Heart right ventricle (tissue), 16 donors: ENCODE measurements at places on chromosomes 6 and 20. TPM values are rescaled to one million over a fixed set of nuclear protein-coding genes. Genes with fewer than 3 reads are reported as not detected.
A peak's percentile ranks its signal among the peaks of the same experiment; 100 is the strongest.

DNA sequence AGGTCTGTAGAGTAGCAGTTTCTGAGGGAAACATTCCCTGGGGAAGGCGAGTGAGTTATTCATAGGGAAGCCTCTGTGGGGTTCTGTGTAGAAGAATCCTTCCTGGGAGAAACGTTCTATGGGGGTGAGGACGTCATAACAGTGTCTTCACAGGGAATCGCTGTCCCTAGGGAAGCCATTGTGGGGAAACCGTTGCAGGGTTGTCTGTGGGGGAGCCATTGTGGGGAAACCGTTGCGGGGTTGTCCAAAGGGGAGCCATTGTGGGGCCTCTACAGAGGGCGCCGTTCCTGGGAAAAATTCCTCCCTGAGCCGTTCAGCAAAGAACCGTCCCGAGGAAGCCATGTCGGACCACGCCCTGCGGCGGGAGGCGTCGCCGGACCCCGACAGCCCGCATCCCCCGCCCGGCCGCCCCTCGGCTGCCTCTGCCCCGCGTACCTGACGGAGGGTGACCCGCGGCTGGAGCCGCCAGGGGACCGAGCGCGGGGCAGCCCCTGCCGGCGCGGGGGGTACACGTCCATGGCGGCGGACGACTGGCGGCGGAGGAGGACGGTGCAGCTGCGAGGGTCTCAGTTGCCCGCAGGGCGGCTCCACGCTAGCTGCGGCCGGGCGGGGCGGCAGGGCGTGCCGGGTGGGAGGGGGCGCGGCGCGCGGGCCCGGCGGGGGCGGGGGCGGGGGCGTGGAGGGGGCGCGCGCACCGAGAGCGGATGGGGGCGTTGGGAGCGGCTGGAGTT is at the start of gene DNAAF9:
Gene DNAAF9 (minus strand): TSS at position 630 of the 731 bp plus-strand sequence. CDS start 112 bp downstream, at position 518.
- peaks cover 16% of the 10 kb centered on the region for H3K4me1 ChIP-seq
- H3K36me3 ChIP-seq: no peaks in the 10 kb centered on the region
- peak; percentile 59 for DNase-seq
- H3K4me3 ChIP-seq: peak within 1 kb of the TSS; percentile 80
- no peaks in the 10 kb centered on the region for H3K27me3 ChIP-seq
- H3K27ac ChIP-seq: peak within 1 kb of the TSS; percentile 89

- peaks cover 5% of the 10 kb centered on the region for H3K4me1 ChIP-seq
- peak overlapping the region; percentile 29 for H3K4me3 ChIP-seq
- no peak overlapping the region for H3K27ac ChIP-seq
- H3K36me3 ChIP-seq: no peaks in the 10 kb centered on the region
These were observed 133.0 kb downstream of the GPX5 start for GRCh38 chr6:28658475-28659249.

DNA sequence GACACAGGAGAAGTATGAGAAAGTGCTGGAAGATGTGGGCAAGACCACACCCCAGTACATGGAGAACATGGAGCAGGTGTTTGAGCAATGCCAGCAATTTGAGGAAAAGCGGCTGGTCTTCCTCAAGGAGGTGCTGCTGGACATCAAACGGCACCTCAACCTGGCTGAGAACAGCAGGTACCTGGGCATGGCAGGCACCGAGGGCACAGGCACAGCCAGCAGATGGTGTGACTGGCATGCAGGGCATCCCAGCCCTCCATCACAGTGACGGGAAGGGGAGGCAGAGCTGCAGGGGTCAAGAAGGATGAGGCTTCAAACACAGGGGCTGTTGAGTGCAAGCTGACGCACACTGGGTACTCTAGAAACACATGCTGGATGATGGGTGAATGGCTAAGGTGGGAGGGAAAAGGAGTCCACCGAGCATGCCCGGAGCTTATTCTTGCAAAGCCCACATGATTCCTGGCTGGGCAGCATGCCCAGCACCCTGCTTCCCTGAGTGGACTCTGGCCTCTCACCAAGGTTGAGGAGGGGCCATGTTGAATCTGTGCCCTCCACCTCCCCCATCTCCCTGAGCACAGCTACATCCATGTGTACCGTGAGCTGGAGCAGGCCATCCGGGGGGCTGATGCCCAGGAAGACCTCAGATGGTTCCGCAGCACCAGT is 26.3 kb downstream of the SPDEF start:
- H3K27me3 ChIP-seq: no peaks in the 10 kb centered on the region
- no peak overlapping the region for H3K4me3 ChIP-seq
- H3K4me1 ChIP-seq: peaks cover 14% of the 10 kb centered on the region
- H3K27ac ChIP-seq: no peak overlapping the region

DNA sequence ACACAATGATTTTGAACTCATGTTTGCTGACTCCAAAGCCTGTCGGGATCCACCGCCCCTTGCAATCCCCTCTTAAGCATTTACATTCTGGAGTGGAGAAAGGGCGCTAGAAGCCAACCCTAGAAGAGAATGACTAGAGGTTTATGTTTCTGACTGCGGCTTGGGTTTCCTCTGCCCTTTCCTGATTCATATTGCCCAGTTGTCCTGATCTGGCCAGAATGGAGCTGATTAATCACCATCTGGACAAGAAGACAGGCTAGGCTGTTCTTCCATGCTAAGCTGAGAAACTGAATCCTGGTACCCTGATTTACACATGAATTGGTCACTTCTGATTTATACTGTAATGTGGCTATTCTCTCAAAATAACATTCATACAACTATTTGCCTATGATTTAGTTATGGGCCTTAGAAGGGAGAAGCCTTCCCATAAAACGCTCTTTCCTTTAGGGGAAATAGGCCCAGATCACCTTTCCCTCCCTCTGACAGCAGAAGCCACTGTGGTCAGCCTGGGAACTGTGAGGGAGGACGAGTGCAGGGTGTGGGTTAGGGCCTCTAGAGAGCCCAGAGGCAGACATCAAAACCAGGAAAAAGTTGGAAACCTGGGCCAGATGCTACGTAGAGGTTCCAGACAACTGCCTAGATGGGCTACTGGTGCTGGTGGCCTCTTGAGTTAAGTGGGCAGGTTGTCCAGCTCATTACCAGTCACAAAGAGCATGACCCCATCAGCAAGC is 199.2 kb upstream of the PRDM1 start:
- H3K4me3 ChIP-seq: no peak overlapping the region
- no peaks in the 10 kb centered on the region for H3K36me3 ChIP-seq
- H3K27ac ChIP-seq: no peak overlapping the region
- H3K27me3 ChIP-seq: no peaks in the 10 kb centered on the region
- no peaks in the 10 kb centered on the region for H3K4me1 ChIP-seq

DNA sequence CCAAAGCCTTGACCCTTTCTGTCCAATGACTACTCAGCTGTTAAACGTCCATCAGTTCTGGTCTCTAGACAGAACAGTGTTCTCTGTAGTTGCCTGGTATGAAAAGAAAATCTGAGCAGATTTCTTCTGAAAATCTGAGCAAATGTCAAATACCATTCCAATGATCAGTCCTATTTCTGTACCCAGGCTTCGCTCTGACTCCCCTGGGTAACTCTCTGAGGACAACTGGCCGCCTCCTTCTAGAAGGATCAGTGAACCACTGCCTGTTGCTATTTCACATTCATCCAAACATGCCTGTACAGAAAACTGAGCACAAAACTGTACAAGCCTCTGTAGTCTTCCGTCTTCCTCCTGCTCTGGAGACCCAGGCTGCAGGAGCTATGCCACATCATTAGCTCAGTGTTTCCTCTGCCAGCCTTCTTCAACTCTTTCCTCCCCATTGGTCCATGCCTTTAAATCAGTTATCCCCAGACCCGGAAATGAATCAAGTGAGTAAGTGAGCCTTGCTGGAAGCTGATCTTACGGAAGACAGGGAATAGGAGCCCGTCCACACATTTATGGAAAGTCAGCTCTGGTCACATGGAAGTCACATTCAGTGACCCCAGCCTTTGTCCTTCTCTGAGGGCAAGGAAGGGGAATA is 63.3 kb downstream of the DAAM2 start:
- no peak for DNase-seq
- peaks cover 18% of the 10 kb centered on the region for H3K36me3 ChIP-seq
- H3K27ac ChIP-seq: peak overlapping the region; percentile 43
- H3K4me1 ChIP-seq: peaks cover 50% of the 10 kb centered on the region
- H3K27me3 ChIP-seq: no peaks in the 10 kb centered on the region
- H3K4me3 ChIP-seq: no peak overlapping the region

Gene FOXA2
- total RNA-seq: not detected

DNA sequence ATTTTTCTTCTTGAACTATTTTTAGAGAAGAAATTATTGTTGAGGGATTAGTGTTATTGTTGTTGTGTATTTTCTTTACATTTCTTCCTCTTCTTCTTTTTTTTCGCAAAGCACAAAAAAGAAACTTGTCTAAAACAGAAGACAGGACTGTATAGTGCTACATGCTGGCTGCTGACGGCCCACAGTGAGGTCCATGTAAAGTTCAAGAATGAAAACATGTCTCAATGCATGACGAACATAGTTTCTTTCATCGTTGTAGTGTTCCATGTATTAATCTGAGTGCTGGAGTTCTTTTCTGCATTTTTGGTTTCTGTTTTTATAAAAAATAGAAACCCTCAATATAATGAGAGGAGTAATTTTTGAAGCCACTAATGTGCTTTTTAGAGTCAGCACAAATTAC is 462.9 kb upstream of the MARCKS start:
- H3K4me1 ChIP-seq: no peaks in the 10 kb centered on the region
- no peak for DNase-seq

DNA sequence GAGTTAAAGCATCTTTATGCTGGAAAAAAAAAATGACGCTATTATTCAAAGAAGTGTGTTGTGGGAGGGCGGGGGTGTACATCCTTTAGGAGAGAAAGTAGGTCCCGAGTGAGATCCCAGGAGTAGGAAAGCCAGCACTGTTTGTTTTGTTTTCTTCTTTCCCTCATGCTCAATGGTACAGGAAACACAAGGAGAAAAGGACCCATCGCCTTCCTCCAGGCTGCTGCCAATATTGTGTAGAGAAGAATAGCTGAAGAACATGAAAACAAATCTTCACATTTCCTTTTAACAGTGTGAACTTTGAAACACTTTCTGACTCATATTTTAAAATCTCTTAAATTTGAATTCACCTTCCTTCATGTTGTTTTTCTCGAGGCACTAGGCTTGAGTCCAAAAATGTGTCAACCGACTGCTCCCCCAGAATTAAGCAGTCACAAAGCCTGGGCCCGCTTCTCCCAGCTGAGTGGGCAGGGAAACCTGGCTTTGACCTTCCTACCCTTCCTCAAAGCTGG is 22.3 kb downstream of the PPP1R16B start:
- no peak overlapping the region for H3K4me3 ChIP-seq
- peaks cover 11% of the 10 kb centered on the region for H3K36me3 ChIP-seq
- peak overlapping the region; percentile 31 for H3K27ac ChIP-seq
- no peaks in the 10 kb centered on the region for H3K27me3 ChIP-seq
- DNase-seq: no peak
- peaks cover 6% of the 10 kb centered on the region for H3K4me1 ChIP-seq

- DNase-seq: no peak
- H3K36me3 ChIP-seq: no peaks in the 10 kb centered on the region
- no peaks in the 10 kb centered on the region for H3K27me3 ChIP-seq
- peak overlapping the region; percentile 7 for H3K4me3 ChIP-seq
- H3K27ac ChIP-seq: peak overlapping the region; percentile 65
- H3K4me1 ChIP-seq: peaks cover 14% of the 10 kb centered on the region
These were observed 21.8 kb downstream of the PRKN start for GRCh38 chr6:162705736-162706135.

DNA sequence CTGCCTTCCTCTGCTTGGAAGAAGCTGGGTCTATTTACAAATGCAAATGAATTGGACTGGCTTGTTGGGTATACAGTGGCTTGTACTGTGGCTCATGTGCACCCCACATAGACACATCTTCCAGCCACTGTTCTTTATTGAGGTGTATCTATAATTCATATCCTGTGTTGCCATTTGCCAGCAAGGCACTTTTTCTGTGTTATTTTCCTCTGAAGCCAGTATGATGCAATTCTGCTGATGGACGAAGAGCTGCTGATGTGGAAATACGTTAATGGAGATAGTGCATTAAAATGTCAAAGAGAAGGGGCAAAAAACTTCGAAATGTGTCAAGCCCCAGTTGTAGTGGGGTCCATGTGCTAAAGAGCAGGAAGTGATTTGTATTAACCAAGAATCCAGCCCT is 167.5 kb downstream of the TMEM242 start:
- no peaks in the 10 kb centered on the region for H3K27me3 ChIP-seq
- H3K4me1 ChIP-seq: peaks cover 8% of the 10 kb centered on the region
- no peak overlapping the region for H3K4me3 ChIP-seq
- DNase-seq: no peak
- H3K27ac ChIP-seq: no peak overlapping the region

GRCh38 chr6:140441256-140441655 is 1066.8 kb upstream of the CITED2 start:
- H3K36me3 ChIP-seq: no peaks in the 10 kb centered on the region
- DNase-seq: peak; percentile 79
- H3K4me3 ChIP-seq: no peak overlapping the region
- peak overlapping the region; percentile 62 for H3K27ac ChIP-seq
- peaks cover 7% of the 10 kb centered on the region for H3K4me1 ChIP-seq

- H3K4me3 ChIP-seq: no peak overlapping the region
- no peaks in the 10 kb centered on the region for H3K27me3 ChIP-seq
- DNase-seq: no peak
- no peak overlapping the region for H3K27ac ChIP-seq
- no peaks in the 10 kb centered on the region for H3K36me3 ChIP-seq
- H3K4me1 ChIP-seq: peaks cover 16% of the 10 kb centered on the region
These were observed 98.5 kb downstream of the MBOAT1 start for GRCh38 chr6:20113649-20114224.

- no peaks in the 10 kb centered on the region for H3K4me1 ChIP-seq
- no peak overlapping the region for H3K27ac ChIP-seq
These were observed 183.1 kb downstream of the PRDM13 start for GRCh38 chr6:99789767-99790166.

Gene GSTA2
- not detected for total RNA-seq

Gene HELZ2
- total RNA-seq: 12.8 TPM

Gene PTK6
- total RNA-seq: 0.06 TPM

DNA sequence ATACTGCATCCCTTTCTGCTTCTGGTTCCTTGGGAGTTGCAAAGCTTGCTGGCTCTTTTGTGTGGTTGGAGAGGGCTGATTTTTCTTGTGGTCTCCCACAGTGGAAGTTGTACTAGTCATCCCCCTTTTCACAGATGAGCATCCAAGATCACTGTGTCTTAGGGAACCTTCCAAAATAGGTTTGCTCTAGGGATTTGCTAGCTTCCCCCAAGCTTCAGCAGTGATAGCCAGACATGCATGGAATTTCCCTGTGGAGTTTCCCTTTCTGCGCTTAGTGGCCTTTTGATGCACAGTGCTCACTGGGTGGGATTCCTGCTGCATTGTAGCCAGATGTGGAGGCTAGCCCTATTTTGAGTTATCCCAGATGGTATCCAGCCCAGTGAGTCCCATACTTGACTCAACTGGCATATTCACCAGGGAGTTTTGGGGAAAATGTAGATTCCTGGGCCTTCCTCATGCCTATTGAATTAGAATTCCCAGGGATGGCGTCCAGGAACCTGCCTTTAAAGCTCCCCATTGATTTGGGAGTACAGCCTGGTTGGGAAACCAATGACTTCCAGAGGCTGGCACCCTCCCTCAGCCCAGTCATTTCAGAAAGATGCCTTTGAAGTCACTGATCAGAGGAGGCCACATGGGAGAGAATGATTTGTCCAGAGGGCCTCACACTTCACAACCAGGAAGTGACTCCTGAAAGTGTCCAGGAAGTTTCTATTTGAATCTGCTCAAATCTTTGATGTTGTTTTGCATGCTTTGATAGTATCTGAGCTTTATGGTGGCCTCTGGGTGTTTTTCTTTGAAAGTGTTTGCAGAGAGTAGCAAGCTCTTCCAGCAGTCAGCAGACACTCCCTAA is 25.9 kb downstream of the PPARD start:
- DNase-seq: no peak
- no peaks in the 10 kb centered on the region for H3K36me3 ChIP-seq
- H3K4me1 ChIP-seq: peaks cover 16% of the 10 kb centered on the region
- H3K4me3 ChIP-seq: no peak overlapping the region
- no peak overlapping the region for H3K27ac ChIP-seq
